Stimulated activated CD4-positive, alpha-beta T cell treated with anti-CD3 and anti-CD28 coated beads, Interleukin-4, amount 100 ng/mL, for 1 hour (primary cell): ENCODE measurements at places on chromosomes 1 and 21.

- no peak for DNase-seq
These were observed 298.6 kb downstream of the LMX1A start for GRCh38 chr1:165057956-165058355.

DNA sequence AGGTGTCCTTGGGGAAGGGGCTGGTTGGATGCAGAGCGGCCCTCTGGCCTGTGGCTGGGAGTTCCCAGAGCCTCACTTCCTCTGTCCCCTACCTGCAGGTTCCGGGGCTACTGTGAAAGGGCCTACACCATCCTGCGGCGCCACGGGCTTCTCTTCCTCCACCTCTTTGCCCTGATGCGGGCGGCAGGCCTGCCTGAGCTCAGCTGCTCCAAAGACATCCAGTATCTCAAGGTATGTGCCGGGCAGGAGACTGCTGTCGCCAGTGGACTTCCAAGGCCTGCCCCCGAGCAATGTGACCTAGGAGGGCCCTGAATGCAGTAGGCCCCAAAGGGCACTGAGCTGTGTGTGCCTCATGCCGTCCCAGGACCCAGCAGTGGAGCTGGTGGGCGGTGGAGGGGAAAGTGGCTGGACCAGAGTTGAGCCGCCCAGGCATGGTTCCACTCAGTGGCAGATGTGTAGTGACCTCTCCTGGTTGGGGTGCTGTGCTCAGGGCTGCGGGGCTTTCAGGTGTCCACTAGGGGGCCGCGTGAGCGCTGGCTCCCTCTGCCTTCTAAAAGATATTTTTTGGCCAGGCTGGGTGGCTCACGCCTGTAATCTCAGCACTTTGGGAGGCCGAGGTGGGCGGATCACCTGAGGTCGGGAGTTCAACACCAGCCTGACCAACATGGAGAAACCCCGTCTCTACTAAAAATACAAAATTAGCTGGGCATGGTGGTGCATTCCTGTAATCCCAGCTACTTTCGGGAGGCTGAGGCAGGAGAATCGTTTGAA is 73.4 kb downstream of the PIK3CD start:
- peak; percentile 72 for DNase-seq

DNA sequence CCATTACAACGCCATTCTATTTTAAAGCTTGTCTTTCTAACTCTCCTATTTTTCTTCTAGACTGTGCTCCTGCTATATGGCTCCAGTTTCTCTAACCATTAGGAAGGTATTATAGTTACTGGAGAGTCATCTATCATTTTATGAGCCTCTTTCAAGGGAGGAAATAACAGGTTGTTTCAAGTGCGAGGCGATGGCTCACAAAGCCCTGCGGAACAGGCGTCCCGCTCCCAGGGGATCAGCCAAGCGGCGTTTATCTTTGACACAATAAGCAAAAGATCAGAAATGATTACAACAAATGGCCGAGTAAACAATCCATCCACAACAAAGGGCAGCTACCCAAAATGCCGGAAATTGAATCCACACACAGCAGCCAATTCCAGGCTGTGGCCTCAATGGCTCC is 249.5 kb upstream of the POU3F1 start:
- DNase-seq = no peak

- no peak for DNase-seq
These were observed 28.0 kb upstream of the LSS start for GRCh38 chr21:46256501-46256994.

DNA sequence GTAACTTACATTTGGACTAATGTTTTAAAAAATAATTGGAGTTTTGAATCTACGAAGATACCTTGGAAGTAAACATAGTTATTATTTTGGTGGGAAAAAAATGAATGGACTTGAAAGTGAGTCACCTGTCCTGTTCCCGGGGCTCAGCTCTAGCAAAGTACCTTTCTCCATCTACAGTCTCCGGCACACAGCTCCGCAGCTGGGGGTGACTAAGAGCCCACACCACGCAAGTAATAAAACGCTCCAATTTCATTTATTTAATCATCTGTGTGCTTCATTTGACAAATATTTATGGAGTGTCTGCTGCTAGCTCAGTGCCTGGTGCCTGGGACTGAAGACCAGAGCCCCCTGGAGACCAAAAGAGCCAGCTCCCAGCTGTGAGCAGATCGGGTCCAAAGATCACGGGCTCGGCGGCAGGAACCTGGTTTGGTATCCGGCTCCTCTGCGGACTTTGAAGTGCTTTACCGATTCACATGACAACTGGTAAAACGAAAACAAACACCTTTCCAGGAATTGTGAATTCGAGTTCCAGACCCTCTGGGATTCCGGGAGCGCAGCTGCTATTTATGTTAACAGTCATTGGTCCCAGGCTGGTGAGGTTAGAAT is 1.7 kb upstream of the RIPK4 start:
- no peak for DNase-seq

DNA sequence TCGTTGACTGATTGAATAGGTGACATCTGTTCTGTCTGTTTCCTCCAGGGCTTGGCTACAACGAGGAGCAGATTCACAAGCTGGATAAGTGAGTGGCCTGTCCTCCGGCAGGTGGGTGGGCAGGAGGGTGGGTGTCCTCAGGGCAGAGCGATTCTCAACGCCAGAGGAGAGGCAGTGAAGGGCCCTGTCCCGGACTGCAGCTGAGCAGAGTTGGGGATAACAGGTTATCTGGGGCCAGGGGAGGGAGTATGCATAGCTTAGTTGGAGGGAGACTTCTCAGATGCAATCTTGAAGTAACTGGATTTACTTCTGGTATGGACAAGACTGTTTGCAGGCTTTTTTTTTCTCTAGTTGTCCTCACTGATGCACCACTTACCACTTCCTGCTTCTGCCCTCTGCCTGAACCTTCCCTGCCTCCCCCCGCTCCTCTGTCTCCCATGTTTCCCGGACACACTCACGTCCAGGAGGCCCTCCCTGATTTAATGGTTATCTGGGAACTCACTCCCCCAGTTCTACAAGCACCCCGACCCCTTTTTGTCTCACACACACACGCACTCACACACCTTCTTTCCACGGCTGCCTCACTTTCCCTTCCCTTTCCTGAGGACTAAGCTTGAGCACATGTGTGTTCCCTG is 16.4 kb upstream of the RASSF5 start:
- no peak for DNase-seq

DNA sequence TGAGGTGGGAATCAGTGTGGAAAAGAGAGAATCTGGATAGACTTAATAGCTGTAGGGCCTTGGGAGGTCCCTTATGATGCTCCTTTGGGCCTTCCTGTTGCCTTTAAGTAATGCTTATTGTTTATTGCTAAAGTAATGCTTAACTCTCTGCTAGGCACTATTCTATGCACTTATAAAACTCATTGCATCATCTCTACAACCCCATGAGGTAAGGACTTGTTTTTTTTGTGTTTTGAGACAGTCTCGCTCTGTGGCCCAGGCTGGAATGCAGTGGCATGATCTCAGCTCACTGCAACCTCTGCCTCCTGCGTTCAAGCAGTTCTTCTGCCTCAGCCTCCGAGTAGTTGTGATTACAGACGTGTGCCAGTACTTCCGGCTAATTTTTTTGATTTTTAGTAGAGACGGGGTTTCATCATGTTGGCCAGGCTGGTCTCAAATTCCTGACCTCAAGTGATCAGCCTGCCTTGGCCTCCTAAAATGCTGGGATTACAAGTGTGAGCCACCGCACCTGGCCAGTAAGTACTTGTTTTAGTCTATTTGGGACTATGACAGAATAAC is 22.3 kb downstream of the NECAP2 start:
- no peak for DNase-seq

DNA sequence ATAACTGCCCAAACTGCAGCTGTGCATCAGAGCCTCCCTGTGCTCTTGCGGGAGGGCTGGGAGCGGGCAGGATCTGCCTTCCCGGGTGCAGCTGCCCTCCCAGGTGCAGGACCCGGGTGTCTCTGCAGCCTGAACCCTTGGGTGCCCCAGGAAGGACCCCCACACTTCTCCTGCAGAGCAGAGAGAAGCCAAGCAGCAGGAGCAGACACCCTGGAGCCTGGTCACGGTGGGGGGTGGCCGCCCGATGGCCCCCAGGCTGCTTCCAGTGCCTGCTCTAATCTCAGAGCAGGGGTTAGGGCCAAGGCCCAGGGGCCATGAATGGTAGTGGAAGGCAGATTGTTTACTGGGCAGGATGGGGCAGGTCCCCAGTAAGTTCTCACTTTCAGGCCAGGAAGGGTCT is 83.0 kb downstream of the RHOU start:
- DNase-seq = no peak

GRCh38 chr1:19737104-19737825 is 62.5 kb downstream of the TMCO4 start:
- DNase-seq = no peak

- no peak for DNase-seq
These were observed 1594.3 kb downstream of the PLA2G4A start for GRCh38 chr1:188423073-188423472.

GRCh38 chr1:8765198-8765597 is 52.2 kb downstream of the RERE start:
- DNase-seq = no peak

DNA sequence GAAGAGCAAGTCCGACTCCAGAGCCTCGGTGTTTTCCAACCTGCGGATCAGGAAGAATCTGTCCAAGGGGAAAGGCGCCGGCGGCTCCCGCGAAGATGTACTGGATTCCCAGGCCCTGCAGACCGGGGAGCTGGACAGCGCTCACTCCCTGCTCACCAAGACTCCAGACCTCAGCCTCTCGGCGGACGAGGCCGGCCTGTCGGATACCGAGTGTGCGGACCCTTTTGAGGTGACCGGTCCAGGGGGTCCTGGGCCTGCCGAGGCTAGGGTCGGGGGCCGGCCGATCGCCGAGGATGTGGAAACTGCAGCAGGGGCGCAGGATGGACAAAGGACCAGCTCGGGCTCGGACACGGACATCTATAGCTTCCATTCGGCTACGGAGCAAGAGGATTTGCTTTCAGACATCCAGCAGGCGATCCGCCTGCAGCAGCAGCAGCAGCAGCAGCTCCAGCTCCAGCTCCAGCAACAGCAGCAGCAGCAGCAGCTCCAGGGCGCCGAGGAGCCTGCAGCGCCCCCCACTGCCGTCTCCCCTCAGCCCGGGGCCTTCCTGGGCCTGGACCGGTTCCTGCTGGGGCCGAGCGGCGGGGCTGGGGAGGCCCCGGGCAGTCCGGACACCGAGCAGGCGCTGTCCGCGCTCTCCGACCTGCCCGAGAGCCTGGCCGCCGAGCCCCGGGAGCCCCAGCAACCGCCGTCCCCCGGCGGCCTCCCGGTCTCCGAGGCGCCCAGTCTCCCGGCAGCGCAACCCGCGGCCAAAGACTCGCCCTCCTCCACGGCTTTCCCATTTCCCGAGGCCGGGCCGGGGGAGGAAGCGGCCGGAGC is 827 bp downstream of the FMN2 start:
- DNase-seq = no peak

GRCh38 chr1:35016406-35016805 is 15.3 kb downstream of the ZMYM6 start:
- no peak for DNase-seq

- DNase-seq = no peak
These were observed 697 bp downstream of the AGO3 start for GRCh38 chr1:35931446-35932157.

- DNase-seq = no peak
These were observed 130.1 kb upstream of the MAP1LC3C start for GRCh38 chr1:242128951-242129502.

DNA sequence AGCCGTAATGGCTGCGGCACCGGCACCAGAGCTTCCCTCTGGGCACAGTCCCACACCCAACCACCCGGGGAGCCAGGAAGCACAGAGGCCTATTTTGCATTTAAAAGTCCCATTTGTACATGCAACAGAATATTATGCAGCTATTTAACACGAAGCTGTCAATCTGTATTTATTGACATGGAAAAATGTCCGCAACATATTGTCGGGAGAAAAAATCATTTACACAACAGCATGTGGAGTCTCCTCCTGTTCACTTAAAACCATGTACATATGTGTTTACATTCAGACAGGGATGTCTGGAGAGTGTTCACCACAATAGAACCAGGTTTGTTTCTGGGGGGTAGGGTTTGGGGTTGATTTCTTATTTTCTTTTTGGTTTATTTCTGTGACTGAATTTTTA is 63.4 kb upstream of the GRIK3 start:
- DNase-seq = no peak

GRCh38 chr1:155910621-155911121 is 478 bp downstream of the RIT1 start:
- DNase-seq = no peak

- no peak for DNase-seq
These were observed 8.0 kb downstream of the TPRG1L start for GRCh38 chr1:3632716-3633343.

- no peak for DNase-seq
These were observed 47.9 kb downstream of the PHACTR4 start for GRCh38 chr1:28417441-28417922.
